ENCODE measurements at places on chromosomes 2 and 18.

- no peak for DNase-seq
Measured at GRCh38 chr2:132632000-132632649, 37.9 kb downstream of the LYPD1 start.

- no peak for DNase-seq
Measured at GRCh38 chr2:144504218-144504641, 15.7 kb downstream of the ZEB2 start.

DNA sequence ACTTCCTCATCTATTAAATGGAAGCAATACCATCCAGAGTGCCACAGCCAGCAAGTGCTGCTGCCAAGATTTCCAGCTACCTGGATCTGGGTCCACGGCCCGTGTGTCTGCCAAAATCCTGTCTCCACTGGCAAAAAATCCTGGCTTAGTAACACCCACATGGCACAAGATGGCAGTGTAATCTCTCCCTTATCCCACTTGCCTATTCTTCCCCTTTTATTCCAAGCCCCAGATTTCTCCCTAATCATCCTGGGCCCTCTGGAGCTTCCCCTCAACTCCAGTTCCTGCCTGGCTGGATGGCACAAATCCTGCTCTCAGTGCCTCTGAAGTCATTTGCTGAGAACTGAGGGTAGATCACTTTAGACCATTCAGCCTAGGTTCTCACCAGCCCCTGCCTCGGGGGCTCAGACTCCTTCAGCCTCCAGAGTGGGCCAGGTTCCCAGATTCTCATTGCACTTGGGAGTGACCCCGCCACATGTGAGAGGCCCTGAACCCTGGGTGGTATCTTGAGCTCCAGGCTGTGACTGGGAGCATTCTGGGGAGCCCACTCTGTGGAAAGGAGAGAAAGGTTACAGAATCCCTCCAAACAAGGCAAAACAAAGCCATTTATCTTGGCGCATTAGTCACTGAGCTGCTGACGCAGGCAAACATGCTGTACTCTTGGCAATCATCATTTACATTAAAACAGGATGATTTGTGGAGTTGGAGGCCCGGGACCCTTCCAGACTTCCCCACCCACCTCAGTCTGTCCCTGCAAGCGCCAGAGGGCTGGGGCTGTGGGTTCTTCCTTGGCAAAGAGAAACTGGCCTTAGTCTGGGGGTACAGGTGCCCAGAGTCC is 325.8 kb downstream of the DYSF start:
- no peak for DNase-seq

DNA sequence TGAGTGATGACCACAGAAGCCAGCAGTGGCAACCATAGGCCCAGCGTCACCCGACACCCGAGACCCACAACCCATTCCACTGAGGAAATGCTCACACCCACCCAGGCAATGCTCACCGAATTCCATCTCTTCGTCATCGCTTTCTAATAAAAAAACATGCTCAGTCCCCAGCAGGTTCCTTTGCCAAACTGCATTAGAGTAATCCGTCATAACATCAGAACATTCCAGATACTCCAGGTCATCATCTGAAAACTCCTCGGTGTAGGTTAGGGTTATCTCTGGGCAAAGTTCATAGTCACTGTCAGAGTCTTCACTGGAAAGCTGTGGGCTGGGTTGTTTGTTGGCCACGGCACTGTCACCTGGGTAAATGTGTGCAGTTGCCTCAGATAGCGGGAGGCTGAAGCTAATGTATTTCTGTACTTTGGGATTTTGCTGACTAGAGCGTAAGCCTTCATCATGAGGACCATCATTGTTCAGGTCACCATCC is 49.3 kb downstream of the ALPK2 start:
- DNase-seq, result peak; percentile 51

DNA sequence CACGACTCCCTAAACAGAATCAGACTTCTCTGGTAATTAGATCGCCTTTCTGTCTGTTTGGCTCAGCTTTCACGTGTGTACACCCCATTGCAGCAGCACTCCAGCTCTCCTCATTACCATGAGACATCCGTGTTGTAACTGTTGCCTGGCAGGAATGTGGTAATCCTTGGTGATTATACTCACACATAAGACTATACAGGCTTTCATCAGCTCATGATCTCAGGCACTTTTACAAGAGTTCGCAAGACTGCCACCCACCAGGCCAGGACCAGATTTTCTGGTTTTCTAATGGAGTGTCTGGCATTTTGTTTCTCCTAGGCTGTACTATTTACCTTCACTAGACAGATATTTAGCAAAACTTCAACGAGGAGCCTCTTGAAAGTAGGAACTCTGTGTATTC is 50.2 kb downstream of the ACVR1 start:
- no peak for DNase-seq

DNA sequence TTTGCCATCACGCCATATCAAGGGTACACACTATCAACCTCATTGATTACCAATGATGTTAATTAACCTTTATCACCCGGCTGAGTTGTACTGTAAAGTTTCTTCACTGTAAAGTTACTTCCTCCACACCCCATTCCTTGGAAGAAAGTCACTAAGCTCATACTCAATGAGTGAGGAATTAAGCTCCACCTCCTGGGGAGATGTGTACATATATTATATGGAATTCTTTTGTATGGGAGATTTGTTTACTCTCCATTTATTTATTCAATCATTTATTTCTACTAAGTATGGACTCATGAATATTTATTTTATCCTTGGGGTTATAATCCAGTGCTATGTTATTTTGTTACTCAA is 56.8 kb downstream of the C2orf74 start:
- DNase-seq, result no peak

GRCh38 chr18:2911533-2911932 is 64.7 kb downstream of the EMILIN2 start:
- DNase-seq, result no peak

GRCh38 chr18:12768625-12769024 is 65.8 kb downstream of the PSMG2 start:
- DNase-seq, result no peak

DNA sequence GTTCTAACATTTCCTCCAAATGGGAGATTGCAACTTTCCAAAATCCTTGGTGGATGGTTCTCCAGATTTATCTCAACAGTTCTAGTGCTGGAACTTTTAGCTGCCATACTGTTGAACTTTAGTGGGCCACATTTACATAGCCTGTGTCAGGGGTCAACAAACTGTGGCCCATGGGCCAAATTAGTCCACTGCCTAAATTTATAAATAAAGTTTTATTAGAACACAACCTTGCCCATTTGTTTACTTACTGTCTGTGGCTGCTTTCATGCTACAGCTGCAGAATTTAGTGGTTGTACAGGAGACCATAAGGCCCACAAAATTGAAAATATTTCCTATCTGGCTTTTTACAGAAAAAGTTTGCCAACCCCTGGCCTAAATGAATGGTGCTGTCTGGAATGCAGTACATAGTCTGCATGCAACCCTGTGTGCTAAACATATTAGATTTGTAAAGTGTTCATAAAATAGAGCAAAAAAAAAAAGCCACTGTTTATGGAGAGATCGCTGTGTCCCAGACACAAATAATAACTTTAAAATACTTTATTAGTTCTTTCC is 30.3 kb downstream of the MGAT5 start:
- no peak for DNase-seq

DNA sequence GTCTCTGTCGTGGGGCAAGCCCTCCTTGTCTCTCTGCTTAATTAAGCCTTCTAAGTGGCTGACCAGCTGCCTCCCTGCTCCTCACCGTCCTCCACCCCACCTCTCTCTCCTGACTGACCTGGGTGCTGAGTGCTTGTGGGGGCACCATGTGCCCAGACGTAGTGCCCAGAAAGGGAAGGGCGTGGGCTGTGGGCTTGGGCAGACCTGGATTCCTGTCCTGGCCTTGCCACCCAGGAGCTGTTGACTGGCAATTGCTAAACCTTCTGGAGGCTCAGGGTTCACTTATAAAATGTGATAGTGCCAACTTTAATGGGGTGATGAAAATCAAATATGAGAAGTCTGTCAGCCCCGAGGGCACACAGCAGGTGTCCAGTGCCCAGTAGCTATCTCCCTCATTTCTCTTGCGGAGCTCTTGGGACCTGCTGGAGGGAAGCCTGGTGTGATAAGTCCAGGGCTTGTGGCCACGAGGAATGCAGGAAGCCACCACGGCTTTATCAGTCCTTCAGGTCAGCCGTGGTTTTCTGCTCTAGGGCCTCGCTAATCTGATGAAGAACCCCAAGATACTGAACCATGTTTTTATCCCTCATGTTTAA is 22.0 kb upstream of the INHBB start:
- no peak for DNase-seq

DNA sequence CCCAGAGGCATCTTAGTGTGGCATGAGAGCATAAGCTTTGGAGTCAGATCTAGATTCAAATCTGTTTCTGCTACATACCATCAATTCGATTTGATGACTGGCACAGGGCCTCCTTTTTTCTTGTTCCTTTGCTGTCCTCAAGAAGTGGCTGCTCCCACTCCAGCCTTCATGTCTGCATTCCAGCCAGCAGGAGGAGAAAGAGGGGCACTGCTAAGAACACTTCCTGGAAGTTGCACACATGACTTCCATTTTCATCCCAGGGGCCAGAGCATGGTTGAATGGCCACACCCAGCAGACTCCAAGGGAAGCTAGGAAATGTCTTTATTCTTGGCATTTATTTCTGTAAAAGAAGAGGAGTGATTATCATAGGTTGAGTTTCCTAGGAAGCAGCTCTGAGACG is 50.4 kb downstream of the EML6 start:
- no peak for DNase-seq

- no peak for DNase-seq
Measured at GRCh38 chr2:189954989-189955388, 107.5 kb downstream of the MSTN start.

DNA sequence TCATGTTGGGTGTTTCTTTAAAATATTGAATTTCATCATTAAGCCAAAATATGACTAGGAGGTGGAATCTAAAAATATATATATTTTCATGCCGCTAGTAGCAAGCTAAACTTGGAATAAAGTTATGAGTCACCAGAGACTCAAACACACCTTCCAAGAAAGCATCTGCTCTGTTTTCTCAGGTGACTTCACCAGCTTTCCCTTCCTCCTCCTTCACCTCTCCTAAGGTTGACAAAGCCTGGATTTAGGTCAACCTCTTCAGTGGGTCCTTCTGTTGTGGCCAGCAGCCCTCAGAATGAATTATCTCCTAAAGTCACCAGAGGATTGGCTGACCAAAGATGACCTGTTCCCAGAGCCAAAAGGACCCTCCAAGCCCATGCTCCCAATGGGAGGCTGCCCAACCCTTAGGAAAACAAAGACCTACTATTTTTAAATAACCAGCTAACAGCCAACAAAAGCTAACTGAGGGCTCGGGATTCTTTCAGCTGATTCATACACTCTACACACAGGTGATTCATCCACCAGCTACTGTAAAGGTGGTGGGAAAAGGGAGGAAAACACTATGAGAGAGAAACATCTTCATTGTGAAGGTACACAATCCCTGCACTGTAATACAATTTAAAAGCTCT is 113.9 kb downstream of the MYO5B start:
- DNase-seq, result no peak

- no peak for DNase-seq
Measured at GRCh38 chr18:9849407-9850283, 36.1 kb upstream of the TXNDC2 start.

GRCh38 chr2:70732766-70733645 is 35.0 kb downstream of the ADD2 start:
- DNase-seq, result no peak

- DNase-seq, result no peak
Measured at GRCh38 chr2:170571612-170572011, 143.5 kb upstream of the SP5 start.

DNA sequence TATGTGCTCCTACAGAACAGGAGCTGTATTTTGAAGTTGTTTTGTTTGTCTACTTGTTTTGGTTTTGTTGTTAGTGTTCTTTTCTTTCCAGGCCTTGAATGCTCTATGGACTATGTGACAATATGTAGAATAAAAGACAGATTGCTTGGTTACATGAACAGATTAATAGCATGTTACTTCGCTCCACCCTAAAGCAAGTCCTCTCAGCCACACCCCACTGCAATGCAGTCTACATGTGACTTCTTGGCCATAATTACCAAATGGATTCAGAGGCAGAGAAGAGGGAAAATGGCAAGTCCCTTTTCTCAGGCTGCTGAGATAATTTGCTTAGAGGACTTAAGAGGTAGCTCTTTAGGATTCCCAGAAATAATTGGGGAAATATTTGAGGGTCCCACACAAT is 123.2 kb upstream of the CYP1B1 start:
- DNase-seq, result no peak

- no peak for DNase-seq
Measured at GRCh38 chr2:64262816-64263215, 118.6 kb upstream of the PELI1 start.

DNA sequence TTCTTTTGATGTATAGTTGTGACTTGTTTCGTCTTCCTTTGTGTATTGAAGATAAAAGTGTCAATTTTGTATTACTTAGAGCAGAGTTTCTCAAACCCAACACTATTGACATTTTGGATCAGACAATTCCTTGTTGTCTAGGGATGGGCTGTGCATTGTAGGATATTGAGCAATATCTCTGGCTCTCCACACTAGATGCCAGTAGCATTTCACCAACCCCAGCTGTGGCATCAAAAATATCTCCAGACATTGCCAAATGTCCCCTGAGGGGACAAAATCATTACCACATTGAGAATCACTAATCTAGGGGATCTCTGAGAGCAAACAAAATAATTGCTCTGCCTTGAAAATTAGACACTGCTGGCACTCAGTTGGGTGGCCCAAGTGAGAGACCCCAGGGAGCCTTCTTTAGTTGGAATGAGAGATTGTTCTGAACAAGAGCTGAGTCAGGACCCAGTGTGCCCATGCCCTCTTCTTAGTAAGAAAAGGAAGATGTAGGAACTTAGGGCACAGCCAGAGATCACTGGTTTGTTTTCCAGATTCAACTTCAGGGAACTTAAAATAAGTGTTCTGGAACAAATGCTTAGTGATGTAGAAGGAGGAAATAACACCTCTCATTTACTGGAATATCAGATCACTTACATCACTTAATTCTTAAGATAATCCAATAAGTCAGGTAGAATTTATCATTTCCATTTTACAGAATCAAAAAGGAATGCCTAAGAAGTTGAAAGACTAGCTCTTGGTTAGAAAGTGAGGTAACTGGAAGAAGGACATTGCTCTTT is 466.6 kb upstream of the TNP1 start:
- DNase-seq, result no peak

GRCh38 chr2:235660484-235661082 is 166.7 kb downstream of the AGAP1 start:
- DNase-seq, result no peak

GRCh38 chr2:203997481-203997880 is 60.9 kb downstream of the ICOS start:
- DNase-seq, result no peak

- no peak for DNase-seq
Measured at GRCh38 chr2:204529795-204530463, 15.3 kb upstream of the PARD3B start.

DNA sequence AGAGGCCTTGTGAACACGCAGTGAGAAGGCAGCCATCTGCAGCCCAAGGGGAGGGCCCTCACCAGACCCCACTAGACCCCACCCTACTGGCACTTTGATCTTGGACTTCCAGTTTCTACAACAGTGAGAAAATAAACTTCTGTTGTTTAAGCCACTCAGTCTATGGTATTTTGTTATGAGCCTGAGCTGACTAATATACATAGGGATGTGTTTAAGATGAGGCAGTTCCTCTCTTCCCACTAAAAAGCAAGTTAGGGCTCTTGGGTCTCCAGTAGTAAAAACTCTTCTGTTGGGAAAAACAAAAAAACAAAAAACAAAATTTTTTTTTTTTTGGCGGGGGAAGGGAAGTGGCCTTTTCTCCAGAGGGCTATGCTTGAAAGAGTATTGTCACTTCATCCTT is 233.2 kb upstream of the SMAD7 start:
- DNase-seq, result no peak
